Right ventricle myocardium inferior (tissue), 1 donor: ENCODE measurements at places on chromosomes 12 and 14.

GRCh38 chr14:97970222-97970621, 1173.0 kb downstream of the VRK1 start:
- no peak for DNase-seq

GRCh38 chr14:101069228-101069549, 165.7 kb upstream of the RTL1 start:
- DNase-seq, result no peak

DNA sequence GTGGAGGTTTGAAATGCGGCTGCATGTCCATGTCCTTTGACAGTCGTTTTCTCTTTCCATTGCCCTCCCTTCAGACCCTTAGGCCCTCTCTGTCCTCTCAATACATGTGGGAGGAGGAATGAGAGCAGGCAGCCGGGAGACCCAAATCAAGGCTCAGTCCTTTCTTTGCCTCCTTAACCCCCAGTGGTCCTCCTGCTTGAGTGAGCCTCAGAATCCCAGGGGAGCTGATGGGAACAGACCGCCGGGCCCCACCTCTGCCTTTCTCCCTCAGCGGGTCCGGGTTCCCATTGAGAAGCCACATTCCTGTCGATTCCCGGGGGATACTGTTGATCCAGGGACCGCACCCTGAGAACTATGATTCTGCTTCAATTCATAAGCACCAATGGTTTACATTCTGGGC, 77.9 kb upstream of the RFLNA start:
- DNase-seq, result no peak

DNA sequence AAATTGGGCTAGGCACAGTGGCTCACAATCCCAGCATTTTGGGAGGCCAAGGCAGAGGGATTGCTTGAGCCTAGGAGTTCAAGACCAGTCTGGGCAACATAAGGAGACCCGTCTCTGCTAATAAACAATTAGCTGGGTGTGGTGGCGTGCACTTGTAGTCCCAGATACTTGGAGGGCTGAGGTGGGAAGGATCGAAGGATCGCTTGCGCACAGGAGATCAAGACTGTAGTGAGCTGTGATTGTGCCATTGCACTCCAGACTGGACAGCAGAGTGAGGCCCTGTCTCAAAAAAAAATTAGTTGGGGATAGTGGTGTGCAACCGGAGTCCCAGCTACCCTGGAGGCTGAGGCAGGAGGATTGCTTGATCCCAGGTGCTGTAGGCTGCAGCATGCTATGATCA, 38.7 kb upstream of the BCL7A start:
- no peak for DNase-seq

DNA sequence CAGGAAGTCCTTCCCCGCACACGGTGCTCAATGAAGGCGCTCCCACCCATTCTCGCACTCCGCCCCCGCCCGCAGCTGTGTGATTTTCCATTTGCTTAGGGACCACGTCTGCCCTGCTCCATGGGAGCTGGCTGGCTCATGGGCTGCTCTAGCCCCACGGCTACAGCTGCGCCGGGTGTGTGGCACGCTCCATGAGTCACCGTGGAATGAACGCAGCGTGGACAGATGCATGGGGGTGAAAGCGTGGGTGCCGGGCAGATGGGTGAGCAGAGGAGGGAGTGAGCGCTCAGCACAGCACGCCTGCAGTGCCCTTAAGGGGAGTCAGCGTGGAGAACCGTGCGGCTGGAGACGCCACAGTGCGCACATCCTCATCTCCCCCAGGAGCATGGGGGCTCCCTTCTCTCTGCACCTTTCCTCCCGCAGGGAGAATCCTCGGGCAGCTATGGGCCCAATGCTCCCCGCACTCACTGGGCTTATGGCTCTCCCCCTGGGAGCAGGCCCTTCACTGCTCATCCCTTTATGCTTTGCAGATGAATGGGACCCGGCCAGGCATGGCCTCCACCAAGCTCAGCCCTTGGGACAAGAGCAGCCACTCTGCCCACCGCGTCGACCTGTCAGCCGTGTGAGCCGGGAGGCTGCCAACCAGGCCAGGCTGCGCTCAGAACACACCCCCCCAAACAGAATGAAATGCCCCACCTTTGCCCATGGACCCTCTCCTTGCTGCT, 185.1 kb downstream of the ADGRD1 start:
- no peak for DNase-seq

GRCh38 chr14:100306998-100307765, 938 bp upstream of the SLC25A29 start:
- no peak for DNase-seq
